H7 (cell line): ENCODE measurements at places on chromosomes 7 and 10.

- no peak for DNase-seq
These were observed 71.6 kb upstream of the GJD4 start for GRCh38 chr10:35533565-35533964.

DNA sequence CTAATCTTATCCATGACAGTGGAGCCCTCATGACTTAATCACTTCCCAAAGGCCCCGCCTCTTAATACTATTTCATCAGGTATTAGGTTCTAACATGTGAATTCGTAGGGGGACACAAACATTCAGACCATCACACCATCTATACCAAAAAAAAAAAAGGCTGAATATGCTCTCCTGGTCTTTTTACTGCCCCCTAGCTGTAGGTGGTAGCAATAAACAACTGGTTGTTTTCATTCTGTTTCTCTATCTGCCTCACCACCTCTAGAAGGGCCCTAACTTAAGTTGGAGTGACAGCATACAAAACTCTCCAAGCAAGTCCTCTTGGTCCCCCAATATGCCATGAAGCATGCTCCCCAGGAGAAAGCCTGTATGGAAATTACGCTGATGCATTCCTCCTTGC, 94.1 kb downstream of the GRM8 start:
- peak; percentile 5 for DNase-seq

GRCh38 chr10:35581655-35582054, 23.5 kb upstream of the GJD4 start:
- DNase-seq: no peak

GRCh38 chr10:48224979-48225560, 49.4 kb downstream of the FRMPD2 start:
- no peak for DNase-seq

- peak; percentile 60 for DNase-seq
These were observed 90.3 kb downstream of the SRPK2 start for GRCh38 chr7:105298439-105298894.
